CD4-positive, alpha-beta T cell treated with Interleukin-4 for 4 hours (primary cell): ENCODE measurements at places on chromosomes 7 and 10.

- no peak for DNase-seq
Observed at GRCh38 chr10:79381804-79382221, 34.5 kb downstream of the PPIF start.

- DNase-seq, result peak; percentile 64
Observed at GRCh38 chr10:35336084-35336831, at the start of gene CCNY. Gene CCNY (plus strand): TSS chr10:35336509. CDS start chr10:35337054, 545 bp downstream.

DNA sequence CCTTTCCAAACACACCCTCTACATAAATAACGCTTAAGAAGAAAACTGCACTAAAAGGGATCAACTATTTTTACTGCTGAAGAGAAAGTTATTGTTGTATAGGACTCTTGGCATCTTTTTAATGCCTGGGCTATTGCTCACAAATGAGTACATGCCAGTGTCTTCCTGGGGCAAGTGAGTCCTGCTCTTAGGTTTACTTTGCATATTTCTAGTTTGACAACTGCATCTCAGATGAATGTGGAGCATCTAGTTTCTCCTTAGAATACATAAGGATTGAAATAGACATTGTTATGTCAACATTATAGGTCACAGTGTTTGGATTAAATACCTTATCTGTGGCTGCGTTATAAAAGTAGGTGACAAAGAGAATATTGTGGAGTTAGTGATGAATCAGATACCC is 44.5 kb downstream of the PSMC2 start:
- no peak for DNase-seq

DNA sequence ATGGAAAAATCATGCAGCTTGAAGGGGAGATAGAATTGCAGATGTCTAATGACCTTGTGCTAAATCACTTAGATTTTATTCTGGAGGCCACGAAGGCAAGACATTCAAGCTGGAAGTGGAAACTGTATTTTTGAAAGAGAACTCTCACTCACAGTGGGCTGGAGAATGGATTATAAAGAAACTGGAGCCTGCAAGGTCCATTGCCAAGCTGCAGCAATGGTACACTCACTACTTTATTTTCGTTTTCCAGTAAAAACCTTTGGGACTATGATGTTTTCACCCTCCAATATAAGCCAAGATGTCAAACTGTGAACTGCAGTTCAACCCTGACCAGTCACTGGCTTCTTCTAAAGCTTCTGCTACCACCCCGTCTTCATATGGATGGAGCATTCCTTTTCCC is 62.0 kb downstream of the SKIDA1 start:
- DNase-seq, result no peak

GRCh38 chr7:137404660-137405317 is 61.3 kb upstream of the PTN start:
- DNase-seq, result no peak

GRCh38 chr7:21107101-21107500 is 320.4 kb upstream of the SP8 start:
- DNase-seq, result no peak

- DNase-seq, result no peak
Observed at GRCh38 chr10:59090817-59091622, 85.4 kb upstream of the PHYHIPL start.

GRCh38 chr7:135946289-135947055 is 30.7 kb downstream of the MTPN start:
- no peak for DNase-seq

- DNase-seq, result peak; percentile 33
Observed at GRCh38 chr10:110529596-110530011, 31.9 kb downstream of the DUSP5 start.

GRCh38 chr7:143354376-143354775 is 8.1 kb downstream of the FAM131B start:
- DNase-seq, result no peak

- DNase-seq, result no peak
Observed at GRCh38 chr7:155483868-155484325, 26.0 kb downstream of the EN2 start.

DNA sequence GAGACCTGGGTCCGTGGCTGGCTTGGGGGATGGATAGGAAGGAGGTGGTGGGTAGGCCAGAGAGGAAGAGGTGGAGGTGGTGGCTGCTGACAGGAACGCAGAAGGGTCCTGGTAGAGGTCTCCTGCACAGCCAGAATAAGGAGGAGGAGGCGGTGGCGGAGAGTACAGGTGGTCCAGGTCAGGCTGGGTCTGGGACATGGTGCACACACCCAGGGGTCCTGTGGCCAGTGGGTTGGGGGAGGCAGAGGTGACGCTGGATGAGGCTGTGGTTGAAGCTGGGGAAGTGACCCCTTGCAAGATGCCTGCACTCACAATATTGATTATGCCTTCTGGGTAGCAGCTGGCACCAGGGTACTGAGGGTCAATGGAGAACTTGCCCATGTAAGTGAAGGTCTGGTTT is 2.2 kb downstream of the EGR2 start:
- DNase-seq, result no peak

DNA sequence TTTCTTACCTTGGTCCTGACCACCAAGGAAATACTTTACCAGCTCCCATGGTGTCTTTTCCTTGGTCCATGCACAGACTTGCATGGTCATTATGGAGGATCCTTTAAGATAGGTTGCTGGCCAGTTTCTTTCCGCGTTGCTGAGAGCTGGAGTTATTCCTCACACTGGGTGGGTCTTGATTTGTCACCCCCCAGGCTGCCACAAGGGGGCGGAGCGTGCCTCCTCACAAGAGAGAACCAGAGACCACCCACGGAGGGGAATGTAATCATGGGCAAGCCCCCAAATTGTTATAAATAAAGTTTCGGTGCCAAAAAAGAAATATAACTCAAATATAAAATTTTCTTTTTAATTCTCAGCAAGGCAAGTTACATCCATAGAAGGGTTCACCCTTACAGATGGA is 10.5 kb upstream of the TRIM24 start:
- DNase-seq, result peak; percentile 17
